ENCODE measurements at places on chromosomes 1 and 21.
A peak's percentile ranks its signal among the peaks of the same experiment; 100 is the strongest.

- no peak for DNase-seq
Observed at GRCh38 chr1:227942716-227943261, 4.9 kb downstream of the WNT9A start.

GRCh38 chr1:4006676-4007374 is 106.8 kb upstream of the C1orf174 start:
- no peak for DNase-seq

DNA sequence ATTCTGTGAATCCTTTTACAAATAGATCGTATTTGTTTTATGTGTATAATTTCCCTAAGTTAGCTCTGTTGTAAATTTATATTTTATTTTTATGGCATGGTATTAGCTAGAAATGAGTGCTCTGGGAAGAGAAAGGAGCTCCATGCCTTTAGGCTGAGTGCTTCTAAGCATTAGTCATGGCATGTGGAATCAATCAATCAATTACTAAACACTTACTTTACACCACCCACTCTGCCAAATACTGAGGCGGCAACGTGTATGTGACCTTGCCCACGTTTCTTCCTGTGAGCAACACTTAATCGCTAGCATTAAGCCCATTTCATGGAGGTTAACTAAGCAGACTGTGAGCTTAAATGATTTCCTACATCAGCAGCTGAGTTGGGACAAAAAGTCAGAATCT is 7.2 kb upstream of the BECN2 start:
- no peak for DNase-seq

DNA sequence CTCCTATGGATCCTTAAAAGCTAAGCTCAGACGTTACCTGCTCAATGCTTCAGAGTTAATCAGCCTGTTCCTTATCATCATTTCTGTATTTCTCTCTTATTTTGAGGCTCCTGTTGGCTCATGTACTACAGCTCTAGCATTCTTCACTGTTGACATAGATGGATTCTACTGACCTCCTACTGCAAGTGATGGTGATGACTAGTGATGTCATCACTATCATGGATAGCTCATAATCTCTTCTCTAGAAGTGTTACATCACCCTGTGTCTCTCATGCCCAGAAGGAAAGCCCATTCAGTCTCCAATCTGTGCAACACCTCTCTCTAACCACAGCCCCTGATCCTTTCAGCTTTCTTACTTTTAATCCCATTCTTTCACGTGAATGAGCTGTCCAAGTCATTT is 168.2 kb upstream of the DPT start:
- no peak for DNase-seq

DNA sequence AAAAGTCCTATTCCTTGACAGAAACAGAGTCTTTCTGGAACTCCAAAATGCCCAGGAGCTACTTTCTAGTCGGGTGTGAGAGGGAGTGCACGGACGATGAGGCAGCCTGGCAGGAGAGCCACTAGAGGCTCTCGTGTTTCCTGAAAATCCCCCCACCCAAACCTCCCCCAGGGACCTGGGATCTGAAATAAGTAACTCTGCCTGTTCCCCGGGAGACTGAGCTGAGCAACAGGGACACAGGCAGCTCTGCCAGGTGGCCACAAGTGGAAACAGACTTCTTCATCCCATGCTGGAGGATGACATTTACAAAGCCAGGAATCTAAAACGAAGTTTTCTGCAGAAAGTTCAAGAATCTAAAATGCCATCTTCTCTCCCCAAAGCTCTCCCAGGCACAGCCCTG is 77.1 kb downstream of the ITPKB start:
- no peak for DNase-seq

- peak; percentile 22 for DNase-seq
Observed at GRCh38 chr1:117339866-117340700, 27.2 kb upstream of the MAN1A2 start.

DNA sequence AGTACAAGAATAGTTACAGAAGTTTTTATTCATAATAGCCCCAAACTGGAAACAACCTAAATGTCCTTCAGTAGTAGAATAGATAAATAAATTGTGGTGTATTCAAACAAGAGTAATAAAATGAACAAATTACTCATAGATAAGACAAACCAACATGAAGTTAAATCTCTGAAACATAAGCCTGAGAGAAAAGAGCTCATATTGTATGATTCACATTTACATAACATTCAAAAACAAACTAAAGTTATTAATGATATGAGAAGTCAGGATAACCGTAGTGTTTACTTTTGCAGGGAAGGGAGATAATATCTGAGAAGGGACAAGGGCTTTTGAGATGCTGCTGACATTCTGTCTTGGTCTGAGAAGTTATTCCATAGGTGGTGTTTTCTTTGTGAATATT is 13.5 kb downstream of the STPG1 start:
- no peak for DNase-seq

GRCh38 chr1:229370601-229371021 is 27.8 kb upstream of the CCSAP start:
- DNase-seq: no peak

GRCh38 chr1:29542548-29542947 is 306.2 kb downstream of the PTPRU start:
- DNase-seq: no peak

GRCh38 chr1:157069601-157070000 is 24.1 kb upstream of the ARHGEF11 start:
- DNase-seq: no peak

DNA sequence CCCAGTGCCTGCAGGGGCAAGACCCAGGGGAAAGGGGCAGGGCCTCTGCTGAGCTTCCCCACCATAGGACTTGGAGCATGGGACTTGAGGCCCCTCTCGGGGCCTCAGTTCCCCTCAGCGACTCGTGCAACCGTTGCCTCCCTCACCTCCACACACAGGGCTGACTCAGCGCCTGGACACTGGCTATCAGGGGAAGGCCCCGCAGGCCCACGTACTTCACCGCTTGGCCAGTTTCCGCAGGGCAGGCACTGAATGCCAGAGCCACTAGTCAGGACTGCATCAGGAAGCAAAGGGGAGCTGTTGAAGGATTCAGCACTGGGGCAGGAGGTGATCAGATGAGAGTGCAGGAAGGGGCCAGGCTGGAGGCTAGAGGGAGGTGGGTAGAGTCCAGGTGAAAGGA is 15.5 kb upstream of the FAM131C start:
- DNase-seq: no peak

DNA sequence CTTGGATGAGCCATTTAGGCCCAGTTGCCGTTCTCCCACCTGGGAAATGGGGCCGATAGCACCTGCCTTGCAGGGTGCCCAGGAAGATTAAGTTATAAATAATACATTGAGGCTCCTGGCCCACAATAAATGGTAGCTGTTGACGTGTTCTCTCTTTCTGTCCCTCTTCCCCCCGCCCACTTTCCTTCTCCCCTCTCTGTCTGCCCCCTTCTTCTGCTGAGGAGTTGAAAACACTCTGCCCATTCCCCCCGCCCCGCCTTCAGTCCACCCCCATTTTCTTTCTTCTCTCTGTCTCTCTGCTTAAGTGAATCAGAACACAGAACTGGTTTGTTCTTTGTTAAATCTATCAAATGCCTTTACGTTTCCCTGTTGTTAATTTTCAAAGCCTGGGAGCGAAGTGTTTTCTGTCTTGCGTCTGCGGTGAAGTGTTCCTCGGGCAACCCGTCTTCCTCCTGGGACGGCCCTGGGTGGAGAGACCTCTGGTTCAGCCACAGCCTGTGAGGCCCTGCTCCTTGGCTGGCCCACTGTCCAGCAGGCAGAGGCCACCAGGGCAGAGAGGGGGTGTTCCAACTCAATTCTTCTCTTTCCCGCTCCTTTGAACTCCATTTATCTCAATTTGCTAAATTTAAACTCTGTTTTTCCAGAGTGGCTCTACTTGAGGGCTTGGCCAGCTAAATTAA is 29.3 kb upstream of the SELENON start:
- DNase-seq: no peak

GRCh38 chr1:85407746-85408377 is 57.1 kb downstream of the DDAH1 start:
- DNase-seq: no peak

DNA sequence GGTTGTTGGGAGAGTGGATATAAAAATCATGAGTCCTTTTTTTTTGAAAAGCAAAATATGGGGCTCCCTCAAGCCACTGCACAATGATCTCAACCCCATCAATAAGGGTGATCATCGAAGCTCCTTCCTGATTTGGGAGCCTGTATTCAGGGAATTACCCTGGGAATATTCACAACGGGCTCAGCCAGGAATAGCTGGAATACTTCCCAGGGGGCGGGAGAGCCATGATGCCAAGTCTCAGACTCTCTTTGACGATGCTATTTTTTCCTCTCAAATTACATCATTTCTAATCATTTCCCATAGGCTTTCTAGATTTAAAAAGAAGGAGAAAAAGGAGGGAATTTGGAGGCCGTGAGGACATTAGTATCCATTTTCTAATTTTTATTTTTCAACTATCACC is 18.4 kb downstream of the OLIG1 start:
- DNase-seq: no peak

DNA sequence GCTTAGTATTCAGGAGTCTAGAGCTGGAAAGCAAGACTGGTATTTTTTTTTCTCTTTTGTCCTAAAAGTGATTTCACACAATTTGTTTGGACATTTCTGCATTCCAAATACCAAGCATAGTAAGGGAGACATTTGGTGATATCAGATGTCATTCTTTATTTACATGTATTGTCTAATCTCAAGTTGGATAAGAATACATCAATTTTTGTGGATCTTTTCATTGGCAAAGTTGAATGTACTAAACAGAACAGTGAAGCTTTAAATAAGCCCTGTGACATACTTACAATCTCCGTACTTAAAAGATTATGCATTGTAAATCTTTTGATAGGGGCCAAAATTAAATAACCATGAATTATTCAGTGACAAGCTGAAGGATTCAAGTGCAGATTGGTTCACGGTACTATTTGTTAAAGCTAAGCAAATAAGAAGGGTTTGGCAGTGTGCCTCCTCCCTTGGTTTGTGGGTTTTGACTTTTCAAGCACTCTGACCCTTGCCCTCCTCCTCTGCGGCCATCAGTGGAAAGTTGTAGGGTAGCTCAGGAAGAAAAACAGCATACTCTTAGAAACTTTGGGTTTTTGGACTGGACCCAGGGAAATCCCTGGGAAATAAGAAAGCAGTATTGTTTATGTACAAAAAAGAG is 663.7 kb downstream of the ADGRL2 start:
- DNase-seq: no peak

DNA sequence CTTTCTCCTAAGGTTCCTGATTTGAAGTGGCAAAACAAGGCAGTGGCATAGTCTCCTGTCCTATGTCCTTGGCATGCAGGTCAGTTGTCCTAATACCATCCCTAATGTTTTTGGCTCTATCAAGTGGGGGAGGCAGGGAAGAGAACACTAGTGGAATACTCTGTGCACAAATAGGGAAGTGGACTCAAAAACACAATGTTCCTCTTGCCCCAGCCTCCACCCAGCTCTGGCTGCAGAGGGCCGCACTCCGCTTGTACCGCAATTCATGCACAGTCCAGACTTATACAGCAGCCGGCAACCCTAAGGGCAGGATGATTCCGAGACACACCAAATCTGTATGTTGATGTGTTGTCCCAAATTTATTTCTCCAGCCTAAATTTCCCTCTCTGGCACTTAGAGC is 14.5 kb downstream of the PLEKHO1 start:
- DNase-seq: no peak

DNA sequence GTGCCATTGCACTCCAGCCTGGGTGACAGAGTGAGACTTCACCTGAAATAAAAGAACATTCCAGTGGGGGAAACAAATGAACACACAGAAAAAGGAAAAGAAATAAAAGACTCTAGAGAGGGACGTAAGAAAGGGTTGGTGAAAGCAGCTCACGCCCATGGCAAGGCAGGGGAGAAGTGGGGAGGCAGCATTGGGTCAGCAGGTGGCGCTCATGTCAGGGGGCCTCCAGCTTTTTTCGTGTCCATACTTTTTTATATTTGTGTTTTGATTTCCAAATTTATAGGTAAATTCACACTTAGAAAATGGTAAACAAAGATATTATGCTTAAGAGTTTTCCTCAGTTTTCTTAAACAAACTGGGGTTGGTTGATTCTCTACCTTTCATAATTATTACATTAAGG is 45.5 kb downstream of the VPS13D start:
- DNase-seq: no peak

DNA sequence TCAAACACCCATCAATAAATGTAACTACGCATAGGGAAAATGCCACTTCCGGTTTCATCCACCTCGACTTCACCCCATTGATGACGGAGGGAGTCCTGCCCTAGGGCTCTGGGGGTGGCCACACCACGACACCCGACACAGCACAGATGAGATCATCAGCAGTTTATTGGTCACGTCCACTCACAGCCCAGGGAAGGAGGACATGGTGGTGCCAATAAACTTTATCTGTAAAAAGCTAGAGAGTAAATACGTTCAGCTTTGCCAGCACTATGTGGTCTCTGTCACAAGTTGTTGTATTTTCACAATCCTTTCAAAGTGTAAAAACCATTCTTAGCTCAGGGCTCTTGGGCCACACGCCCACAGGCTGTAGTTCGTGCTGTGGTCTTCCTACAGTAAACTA is 16.3 kb downstream of the SETD4 start:
- DNase-seq: no peak

DNA sequence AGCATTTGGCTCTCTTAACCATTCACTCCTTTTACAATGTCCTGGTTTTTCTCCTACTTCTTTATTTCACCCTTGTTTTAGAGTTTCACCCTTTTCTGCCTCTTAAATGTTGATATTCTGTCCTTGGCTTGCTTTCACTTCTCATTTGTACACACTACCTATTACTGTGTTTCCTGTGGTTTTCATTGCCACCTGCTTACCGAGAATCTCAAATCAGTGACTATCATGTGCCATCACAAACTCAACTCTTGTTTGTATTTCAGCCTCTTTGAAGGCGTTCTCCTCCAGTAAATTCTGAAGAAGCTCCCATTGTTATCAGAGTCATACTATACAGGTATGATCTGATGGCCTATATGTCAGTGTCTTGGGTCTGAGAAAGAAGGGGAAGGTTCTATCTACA is 65.7 kb downstream of the NPHS2 start:
- no peak for DNase-seq

DNA sequence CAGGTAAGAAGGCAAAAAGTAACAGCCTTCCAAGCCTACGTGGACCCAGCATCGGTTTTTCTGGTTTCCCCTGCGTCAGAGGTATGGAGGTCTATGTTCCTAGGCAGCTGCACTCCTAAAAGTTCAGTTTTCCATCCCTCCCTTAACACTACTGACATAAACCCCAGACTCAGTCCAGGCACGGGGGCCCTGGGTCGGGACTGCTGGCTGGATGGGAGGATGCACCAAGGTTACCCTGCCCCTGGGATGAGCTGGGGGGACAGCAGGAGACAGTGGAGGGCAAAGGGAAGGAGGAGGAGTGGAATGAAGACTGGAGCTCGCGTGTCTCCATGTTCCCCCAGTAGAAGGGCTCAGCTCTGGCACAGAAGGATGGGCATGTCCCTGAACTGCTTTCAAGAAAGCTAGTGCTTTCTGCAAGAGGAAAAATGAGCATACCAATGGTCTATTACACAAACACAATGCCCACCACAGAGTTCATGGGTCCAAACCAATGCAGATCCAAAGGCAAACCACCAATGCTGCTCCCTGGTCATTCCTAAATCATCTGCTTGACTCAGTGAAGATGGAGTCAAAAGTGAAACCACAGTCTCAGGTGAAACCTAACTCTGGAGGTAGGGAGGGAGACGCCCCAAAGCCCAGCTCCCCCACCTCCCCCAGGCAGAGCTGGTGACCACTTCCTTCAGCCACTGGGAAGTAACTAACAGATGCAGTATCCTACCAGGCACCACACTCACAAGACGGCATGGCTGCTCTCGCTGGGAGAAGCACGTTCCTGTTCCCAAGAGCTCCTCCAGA is 54.9 kb downstream of the CD46 start:
- DNase-seq: no peak

GRCh38 chr1:109631513-109632505 is 12.2 kb downstream of the AMPD2 start:
- DNase-seq: no peak

GRCh38 chr1:7172804-7173203 is 387.6 kb downstream of the CAMTA1 start:
- DNase-seq: no peak

- no peak for DNase-seq
Observed at GRCh38 chr1:150121236-150121862, 28.4 kb upstream of the PLEKHO1 start.
